ENCODE measurements at places on chromosomes 2 and 18.

GRCh38 chr2:43045866-43046265, 180.5 kb downstream of the ZFP36L2 start:
- no peak for DNase-seq

DNA sequence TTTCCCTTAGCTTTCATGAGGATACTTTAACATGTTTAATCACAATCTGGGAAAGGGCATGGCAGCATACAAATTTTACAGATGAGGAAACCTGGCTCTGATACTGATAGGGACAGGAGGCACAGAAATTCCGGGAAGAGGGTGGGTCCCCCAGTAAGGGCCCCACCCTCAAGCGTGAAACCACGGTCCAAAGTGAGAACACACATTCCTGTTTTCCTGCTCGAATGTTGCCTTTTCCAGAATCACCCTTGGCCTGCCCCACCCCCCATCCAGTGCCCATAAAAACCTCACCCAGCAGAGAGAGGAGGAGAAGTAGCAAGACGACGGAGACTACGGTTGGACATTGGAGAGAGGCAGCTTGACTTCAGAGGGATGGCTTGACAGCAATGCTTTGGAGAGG, 98.2 kb downstream of the HIBCH start:
- no peak for DNase-seq

DNA sequence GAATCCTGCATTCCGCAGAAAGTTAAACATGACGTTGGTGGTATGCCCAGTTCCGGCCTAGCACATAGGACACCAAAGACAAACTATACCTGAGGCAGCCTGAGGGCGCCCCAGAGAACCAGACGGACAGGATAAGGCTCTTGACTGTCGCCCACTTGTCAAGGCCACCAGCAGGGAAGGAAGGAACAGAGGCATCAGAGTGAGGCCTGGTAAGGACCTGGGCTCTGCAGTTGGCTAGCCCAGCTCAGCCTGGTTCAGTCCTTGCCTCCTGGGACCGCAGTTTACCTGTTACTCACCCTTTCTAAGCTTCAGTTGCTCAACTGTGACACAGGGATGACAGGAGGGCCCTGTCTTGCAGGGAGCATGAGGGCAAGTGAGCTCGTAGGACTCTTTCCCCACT, 82.1 kb downstream of the ACTR2 start:
- no peak for DNase-seq

DNA sequence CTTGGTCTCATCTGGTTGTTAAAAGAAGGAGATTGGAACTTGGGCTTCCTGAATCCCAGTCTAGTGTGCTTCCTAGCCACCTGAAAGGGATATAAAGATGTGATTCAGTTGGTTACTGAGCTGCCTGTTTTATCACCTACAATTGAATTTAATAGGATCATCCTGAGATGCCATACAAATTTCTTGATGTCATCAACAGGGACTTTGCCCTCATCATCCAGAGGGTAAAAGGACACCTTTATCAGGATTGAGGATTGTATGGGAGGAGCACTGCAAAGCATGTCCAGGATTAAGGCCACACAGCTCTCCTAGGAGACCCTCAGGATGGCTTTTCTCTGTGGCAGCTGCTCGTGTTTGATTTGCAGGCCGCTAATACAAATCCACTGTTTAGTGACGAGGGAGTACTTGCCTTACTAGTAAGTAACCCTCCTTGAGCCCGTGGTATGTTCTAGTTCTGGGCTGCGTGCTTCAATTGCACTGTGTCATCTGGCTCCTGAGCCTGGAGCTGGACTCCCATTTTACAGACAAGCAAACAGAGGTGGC, 28.6 kb downstream of the SH3RF3 start:
- DNase-seq = no peak

DNA sequence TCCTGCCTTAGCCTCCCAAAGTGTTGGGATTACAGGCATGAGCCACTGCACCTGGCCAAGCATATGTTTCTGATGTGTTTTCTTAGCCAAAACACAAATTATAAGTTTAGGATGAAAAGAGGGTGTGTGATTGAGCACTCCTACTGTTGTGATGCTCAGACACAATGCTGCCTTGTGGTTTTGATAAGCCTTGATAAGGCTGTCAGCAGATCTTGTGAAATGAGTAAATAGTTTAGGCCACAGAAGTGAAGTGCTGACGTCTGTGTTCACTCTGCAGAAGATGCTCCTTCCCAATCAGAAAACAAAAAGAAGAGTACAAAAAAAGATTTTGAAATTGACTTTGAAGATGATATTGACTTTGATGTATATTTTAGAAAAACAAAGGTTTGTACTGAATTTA, 24.3 kb downstream of the NCAPH start:
- DNase-seq = no peak

GRCh38 chr18:46224181-46224775, 120.1 kb downstream of the HAUS1 start:
- peak; percentile 22 for DNase-seq

DNA sequence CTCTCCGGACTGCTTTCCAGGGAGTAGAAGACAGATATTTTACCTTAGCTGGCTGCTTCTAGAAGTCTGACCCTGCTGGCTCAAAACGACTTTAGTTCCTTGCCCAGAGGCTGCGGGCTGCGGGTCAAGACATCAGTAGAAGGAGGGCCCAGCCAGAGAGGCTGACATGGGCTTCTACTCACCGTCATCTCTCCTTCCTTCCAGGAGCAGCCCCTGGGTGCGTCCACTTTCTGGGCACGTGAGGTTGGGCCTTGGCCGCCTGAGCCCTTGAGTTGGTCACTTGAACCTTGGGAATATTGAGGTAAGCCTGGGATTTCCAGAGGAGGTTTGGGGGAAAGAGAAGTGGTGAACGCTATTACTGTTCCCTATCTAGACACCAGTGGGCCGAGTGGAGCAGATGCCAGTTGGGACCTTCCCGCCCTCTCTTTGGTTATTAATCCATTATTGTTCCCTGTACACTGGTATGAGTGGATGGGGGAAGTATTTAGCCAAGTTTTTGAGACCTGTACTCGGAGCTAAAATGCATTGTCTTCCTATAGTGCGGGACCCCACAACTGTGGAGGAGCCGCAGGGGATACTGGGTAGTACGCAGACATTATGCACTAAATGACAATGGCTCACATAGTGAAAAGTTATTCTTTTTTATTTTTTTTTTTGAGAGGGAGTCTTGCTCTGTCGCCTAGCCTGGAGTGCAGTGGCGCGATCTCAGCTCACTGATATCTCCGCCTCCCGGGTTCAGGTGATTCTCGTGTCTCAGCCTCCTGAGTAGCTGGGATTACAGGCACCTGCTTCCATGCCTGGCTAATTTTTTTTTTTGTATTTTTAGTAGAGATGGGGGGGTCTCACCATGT, 26.3 kb upstream of the CASP8 start:
- DNase-seq = no peak
